ENCODE measurements at places on chromosomes 2 and 18.
A peak's percentile ranks its signal among the peaks of the same experiment; 100 is the strongest.

GRCh38 chr2:213162516-213163118 lies 11.2 kb upstream of the IKZF2 start:
- DNase-seq: no peak

DNA sequence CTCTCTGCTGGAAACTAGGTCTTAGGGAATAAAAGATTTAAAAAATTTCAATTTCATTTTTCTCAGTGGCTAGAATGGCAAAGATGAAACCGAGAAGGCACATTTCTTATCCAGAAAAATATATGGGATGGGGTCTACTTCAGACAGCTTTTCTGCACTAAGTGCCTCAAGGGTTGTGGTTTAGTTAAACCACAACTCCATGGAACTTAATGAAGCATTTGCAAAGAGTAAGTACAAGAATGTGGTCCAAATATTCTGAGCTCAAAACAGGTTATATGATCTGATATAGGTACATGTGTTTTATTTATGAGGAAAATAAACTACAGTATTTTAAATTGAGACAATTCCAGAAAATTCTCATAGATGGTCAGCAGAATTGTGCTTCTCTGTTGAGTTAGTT lies 101.8 kb upstream of the FZD5 start:
- DNase-seq: no peak

DNA sequence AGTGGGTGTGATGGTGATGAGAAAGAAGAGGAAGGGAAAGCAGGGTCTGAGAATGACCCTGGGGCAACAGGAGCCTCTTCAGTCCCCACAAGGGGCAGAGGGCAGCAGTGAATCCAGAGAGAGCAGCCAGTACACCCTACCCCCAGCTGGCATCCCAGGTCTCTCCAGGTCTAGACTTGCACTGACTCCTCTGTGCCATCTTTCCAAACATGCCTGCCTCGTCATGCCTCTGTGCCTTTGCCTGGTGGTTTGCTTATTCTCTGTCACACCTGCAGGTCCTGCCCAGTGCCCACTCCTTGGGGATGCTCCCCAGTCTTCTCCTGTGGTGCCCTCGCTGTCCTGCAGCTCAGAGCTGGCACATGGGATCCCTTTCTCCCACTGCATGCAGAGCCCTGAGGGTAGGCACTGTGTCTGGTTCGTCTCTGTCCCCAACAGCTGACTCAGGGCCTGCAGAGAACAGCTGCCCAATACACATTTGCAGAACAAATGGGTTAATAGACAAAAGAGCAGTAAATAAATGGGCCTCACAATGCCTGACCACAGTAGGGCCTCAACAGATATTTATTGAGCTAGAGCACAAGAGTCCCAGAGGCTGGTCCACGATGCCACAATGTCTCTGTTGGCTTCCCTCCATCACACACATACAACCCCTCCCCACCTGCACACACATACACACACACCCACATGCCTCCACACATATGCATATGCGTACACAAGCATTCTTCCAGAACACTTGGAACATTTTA lies 89.8 kb downstream of the HS1BP3 start:
- DNase-seq: no peak

GRCh38 chr2:120908314-120908975 lies 172.8 kb downstream of the GLI2 start:
- no peak for DNase-seq

DNA sequence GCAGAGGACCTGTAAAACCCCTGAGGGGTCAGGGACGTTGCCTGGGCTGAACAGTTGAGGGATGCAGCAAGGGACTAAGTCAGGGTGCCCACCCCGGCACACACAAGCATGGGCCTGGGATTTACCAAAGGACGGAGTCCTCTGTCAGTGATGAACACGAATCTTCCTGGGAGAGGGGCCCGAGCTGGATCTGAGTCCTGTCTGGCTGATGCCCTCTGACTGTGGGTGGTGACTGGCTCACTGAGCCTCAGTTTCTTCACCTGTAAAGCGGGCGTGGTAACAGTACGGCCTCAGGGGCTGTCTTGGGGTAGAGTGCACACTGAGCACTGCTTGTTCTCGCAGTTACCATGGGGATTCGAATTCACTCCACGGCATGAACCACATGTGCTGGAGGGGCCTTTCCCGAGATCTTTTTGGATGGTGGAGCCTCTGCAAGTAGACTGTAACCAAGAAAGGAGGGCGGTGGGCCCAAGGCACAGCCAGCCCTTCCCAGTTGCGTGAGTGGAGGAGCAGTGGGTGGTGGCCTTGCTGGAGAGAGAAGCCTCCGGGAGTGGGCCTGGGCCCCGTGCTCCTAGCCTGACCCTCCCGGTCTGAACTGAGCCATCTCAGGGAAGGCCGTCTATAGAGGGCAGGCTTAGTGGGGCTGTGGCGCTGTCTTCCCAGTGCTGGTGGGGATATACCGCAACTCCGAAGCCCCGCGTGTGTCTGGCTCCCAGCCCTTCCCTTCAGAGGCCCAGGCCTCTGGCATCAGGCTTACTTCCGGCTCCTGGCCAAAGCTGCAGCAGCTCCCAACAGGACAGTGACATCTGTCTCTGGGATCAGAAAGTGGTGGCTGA lies 130.8 kb upstream of the HS6ST1 start:
- DNase-seq: no peak

- no peak for DNase-seq
Observed at GRCh38 chr2:58543442-58543841, 302.3 kb upstream of the FANCL start.

GRCh38 chr2:182951948-182952663 lies 85.7 kb upstream of the FRZB start:
- DNase-seq: no peak

DNA sequence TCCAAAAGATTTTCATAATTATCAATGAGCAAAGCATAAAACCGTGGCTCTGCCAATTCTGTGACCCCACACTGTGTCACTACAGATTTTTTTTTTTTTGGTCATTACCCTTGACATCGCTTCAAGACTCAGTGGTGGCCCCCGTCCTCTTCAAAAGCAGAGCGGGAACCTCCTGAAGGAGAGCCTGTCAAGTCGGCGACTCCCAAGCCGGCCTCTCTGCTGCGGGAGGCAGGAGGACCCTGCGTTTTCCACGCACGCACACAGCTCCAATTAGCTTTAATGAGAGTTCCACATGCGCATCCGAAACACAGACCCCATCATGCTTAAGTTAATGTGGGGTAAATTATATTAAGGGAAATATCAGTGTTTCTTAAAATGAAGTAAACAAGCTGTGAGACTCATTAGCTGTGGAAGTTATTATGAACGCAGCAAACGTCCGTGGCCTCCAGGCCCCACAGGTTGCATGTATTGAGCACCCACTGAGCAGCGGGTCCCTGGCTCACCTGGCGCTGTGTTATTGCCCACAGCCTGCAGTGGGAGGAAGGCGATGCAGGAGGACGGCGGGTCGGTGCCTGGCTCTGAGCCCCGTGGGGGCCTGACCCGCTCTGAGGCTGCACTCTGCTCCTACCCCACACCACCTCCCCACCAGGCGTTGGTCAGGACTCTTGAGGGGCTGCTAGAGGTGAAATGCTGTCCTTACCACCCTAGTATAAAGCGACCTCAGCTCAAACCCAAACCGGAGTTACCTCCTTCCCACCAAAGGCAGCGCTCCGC lies 181.0 kb upstream of the SALL3 start:
- no peak for DNase-seq

DNA sequence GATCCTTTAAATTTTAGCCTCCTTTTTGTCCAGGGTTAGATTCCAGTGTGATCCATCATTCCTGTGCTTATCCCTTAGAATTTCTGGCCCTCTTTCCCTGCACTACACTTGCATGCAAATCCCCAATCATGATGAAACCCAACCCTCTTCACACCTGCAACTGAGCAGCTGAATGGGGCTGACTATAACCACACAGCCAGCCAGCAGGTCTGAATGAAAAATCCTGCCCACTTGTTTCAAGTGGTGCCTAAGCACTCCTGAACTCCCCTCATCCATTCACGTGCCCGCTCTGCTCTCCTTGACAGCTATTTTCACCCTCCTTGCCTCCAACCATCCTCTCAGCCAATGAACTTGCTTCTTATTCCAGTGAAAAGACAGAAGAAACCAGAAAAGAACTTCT lies 80.5 kb upstream of the AFF3 start:
- DNase-seq: no peak

DNA sequence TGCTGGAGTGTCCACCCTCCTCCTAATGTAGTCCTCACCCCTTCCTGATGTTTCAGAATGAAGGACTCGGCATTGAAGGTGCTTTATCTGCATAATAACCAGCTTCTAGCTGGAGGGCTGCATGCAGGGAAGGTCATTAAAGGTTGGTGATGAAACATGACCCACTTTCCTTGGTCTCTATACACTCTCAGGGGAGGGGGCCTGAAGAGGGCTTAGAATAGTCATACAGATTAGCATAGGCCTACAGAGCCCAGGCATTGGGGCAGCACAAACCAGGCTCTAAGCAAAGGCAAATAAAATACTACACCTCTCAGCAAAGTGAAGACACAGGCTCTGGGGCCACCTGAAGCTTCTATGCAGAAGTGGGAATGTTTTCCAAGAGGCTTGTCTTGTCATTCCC lies 1.8 kb downstream of the IL36RN start:
- no peak for DNase-seq

DNA sequence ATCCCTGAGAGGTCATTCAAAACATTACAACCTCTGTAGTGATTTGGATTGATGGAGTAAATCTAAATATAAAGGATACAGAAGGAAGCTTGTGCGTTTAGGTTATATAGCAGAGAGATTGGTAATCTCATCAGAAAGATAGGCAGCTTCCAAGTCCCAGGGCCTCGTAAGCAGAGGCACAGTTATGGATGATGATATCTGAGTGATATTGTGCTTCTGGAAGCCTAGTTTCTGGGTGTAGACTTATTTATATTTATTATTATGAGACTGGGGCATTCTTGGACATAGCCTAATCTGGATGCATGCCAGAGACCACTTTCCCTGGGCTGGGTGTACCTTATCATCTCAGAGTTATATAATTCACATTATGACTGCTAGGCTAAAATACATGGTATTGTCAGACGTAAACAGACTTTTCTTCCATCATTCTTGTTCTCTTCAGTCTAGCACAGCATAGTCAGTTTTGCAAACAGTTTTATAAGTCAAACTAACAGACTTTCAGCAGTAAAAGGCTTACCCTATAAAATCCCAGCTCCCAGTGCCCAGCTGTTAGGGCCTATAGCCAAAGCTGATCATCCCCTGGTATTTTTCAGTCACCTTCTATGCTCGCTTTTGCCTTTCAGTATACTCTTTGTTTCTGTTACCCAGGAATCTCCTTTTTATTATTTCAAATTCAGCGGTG lies 47.9 kb downstream of the RAB3GAP1 start:
- DNase-seq: no peak

DNA sequence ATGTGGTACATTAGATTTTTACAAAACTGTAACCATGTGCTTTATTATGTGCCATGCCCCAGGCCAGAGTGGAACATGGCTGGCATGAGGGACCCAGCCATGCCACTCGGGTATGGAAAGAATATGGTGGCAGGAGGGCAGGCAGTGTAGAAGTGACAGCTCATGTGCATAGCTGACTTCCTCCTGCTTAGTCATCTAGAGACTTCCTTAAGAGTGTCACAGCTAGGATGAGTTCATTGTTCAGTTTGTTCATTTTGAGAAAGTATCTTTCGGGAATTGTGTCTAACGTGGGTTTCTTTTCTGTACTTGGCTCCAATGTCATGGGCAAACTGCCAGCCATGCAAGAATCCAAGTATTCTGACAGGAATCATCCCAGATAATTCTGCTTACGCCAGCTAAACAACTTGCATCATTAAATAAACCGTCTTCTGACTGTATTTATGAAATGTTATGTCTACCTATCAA lies 94.3 kb upstream of the ITGB6 start:
- peak; percentile 20 for DNase-seq

GRCh38 chr2:190255676-190256075 lies 64.0 kb downstream of the HIBCH start:
- DNase-seq: no peak

- DNase-seq: no peak
Observed at GRCh38 chr18:13218368-13218991, at the start of gene LDLRAD4. Gene LDLRAD4, plus strand, starts transcription at chr18:13218760.
